SHP77 (cell line): ENCODE measurements at places on chromosomes 13 and 19.

DNA sequence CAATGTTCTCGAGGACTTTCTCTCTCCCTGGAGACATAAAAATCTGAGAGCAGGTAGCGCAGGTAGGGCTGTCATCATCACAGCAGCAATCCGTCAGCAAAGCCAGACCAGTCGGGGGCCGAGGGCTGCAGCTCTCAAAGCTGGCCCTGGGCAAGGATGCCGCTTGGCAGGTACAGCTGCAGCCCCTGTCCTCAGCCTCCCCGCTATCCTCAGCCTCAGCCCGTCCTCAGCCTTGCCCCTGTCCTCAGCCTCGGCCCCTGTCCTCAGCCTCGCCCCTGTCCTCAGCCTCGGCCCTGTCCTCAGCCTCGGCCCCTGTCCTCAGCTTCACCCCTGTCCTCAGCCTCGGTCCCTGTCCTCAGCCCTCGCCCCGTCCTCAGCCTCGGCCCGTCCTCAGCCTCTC, 10.9 kb downstream of the C13orf46 start:
- DNase-seq, result no peak

- DNase-seq, result no peak
Measured at GRCh38 chr13:34862716-34863115, 79.4 kb upstream of the NBEA start.

DNA sequence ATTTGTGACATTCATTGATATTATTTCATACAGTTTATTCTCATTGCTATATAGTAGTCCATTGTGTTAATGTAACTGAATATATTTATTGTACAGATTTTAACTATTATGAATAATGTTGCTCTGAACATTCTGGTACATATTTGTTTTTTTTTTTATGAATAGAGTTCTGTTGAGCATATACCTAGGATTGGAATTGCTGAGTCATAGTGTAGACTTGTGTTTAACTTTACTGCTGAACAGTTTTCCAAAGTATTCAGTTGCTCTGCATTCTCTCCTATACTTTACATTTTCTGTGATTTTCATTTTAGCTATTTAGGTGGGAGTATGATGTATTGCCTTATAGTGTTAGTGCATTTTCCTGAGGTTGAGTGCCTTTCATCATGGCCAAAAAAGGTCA, 97.5 kb downstream of the MAB21L1 start:
- DNase-seq, result no peak

- no peak for DNase-seq
Measured at GRCh38 chr19:35144600-35145436, 1.8 kb downstream of the FXYD7 start.

- DNase-seq, result no peak
Measured at GRCh38 chr13:73822668-73823592, 311.3 kb downstream of the KLF12 start.

DNA sequence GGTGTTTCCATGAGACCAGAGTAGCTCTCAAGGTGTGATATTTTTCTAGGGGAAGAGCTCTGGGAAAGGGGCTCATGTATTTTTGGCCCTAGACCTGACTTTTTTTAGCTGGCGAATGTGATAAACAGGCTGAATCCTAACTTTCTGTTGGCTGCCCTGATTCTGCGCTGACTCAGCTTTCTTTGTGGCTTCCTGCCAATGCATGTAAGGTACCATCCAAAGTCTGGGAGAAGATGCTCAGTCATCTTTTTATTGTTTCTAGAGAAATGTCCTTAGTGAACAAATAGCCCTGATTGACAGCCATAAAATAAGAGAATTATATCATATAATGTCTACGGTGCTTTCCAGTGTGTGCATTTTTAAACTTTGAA, 113.6 kb upstream of the MBNL2 start:
- DNase-seq, result no peak

DNA sequence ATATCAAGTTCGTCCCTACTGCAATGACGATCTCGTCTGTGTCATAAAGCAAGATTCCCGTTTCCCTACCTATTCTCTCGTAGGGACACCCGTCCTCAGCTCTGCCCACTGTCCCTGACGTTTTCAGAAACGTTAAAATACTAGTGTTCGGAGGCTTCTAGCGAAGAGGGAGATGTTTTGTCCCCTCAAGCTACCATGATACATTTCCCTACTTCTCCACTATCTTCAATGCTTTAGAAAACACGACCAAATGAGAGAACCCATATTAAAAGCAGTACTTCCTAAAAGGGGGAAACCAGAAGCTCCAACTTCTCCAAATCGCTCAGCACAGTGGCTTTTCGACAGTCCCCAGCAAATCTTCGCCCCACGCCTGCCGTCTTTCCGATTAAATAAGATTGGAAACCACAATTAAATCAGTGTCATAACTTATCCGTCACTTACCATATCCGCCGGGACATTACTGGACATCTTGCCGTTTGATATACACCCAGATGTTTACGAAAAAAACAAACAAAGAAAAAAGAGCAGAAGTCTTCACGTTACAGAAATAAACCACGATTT, 1.3 kb downstream of the UBL3 start:
- DNase-seq, result peak; percentile 10

- DNase-seq, result no peak
Measured at GRCh38 chr19:2462635-2463421, 6.1 kb upstream of the LMNB2 start.

DNA sequence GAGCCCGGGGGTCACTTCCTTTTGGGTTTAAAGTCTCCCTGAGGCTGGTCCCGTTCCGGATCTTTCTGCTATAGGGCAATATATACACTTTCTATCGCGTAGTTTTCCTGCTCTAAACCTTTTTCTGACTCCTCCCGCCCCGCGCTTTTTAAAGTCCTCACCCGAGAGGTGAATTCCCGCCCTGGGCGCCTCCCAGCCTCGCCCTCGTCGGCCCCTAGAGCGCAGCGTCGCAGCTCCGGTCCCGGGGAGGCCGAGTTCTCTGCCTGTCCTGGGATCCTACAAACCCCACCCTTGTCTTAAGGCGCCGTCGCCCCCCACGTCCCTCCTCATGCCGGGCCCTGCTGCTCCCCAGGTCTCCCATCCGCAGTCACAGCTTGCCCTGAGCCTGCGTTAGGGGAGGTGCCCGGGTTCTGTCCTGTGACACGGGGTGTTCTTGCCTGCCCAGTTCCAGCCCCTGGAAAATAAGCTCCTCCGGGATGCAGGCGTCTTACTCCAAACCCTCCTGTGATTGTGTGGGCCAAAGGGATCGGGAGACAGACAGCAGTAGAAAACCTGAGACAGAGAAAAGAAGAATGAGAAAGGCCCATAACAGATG, 491 bp downstream of the ZNF525 start:
- no peak for DNase-seq

DNA sequence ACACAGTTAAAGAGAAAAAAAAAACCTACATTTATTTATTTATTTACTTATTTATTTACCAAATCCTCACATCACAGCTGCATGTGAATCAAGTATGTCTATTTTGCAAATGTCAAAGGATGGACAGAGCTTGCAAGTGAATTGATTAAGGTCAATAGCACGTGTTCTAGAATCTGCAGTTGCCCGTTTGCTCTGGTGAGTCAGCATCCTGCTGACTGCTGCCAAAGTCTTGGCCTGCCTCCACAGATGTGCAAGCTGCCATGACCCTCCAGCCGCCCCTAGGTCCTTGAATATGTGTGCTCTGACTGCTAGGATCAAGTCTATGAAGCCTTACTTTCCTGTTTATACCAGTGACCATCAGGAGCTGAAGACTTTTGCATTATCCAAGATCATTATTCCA, 320.6 kb downstream of the GPC5 start:
- DNase-seq, result peak; percentile 66

DNA sequence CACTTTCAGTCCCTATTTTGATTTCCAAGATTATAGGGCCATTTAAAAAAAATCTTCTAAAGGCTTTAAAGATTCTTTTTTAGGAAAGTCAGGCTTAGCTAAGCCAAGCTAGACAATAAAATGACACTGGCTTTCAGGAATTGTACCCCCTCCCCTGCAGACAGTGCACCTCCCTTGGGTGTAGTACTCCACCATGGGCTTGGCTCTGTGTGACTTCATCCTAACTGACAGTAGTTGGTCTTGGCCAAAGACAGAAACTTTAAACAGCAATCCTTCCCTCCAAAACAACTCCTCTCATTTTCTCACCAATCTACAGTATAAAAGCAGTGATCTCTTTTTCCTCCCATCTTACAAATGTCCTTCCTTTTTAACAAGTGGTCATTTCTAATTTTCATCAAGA, 283.0 kb downstream of the DNAJC15 start:
- DNase-seq, result no peak

- DNase-seq, result no peak
Measured at GRCh38 chr13:106588367-106588766, 20.4 kb upstream of the ARGLU1 start.

- DNase-seq, result no peak
Measured at GRCh38 chr19:16061943-16062342, 14.4 kb upstream of the TPM4 start.

DNA sequence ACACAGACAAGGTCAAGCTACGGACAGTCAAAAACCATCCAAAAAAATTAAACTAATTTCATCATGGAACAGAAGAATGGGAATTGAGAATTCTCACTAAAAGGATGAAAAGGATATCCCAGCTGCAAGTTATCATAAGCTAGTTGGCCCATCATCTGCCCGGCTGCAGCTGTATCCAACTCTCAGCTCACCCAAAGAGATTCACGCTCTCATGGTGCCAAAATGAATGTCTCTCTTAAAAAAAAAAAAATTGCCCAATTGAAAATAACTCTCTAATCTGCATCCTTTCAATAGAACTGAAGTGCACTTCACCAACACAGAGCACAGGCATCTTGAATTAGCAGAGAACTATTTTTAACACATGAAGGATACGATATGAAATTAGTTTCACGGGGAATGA, 20.0 kb downstream of the ENOX1 start:
- no peak for DNase-seq

DNA sequence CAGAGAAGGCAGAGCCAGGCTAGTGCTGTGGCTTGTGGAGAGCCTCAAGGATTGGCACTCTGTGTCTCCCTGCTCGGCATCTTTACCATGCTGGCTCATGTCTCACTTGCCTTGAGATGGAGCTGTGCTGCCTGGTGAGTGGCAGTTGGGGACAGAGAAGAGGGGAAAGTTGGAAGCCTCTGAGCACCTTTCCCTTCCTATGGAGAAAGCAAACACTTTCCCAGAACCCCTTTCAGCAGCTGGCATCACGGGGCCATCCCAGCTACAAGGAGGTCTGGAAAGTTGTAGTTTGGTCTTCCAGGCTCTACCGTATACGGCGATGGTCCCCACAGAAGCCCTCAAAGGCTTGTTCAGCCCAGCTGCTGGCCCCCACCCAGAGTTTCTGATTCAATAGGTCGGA, 58.7 kb downstream of the DPF1 start:
- no peak for DNase-seq

GRCh38 chr13:81540777-81541176, 1199.9 kb upstream of the SPRY2 start:
- no peak for DNase-seq

DNA sequence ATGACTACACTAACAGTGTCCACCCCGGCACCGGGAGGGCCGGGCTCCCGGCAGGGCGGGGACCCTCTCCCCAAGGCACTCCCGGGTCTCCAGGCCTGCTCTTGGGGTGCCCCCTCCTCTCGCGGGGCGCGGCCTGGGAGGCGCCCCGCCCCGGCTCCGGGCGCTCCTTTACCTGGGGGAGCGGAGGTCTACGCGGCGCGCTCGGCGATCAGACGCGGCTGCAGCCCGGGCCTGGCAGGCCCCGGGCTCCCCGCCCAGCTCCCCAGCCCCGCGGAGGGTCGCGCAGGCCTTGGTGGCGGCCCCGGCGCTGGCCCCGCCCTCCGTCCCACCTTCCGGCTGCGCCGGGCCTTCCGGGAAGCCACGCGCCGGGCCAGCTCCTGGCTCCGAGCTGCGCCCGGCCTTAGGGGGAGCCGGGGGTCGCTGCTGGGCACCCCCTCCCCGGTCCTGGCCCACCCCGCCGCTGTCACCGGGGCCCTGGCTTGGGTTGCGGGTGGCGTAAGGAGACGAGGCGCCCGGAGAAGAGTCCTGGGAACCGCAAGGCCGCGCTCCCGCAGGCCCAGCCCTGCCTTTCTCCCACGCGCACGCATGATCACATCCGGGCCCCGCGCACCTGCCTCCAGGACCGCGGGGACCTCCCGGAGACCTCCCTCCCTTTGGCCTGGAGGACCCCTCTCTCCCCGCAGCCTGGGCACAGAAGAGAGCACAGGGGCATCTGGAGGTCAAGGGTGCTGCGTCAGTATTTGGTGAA, at the start of gene C19orf12:
TSS of gene C19orf12 (minus strand) at position 309 of the 748 bp plus-strand sequence. CDS start 6,848 bp downstream, outside the sequence.
- DNase-seq, result peak; percentile 22

GRCh38 chr19:56725829-56726424, 54.4 kb upstream of the ZNF835 start:
- no peak for DNase-seq

GRCh38 chr13:25965596-25965995, 86.2 kb downstream of the SHISA2 start:
- DNase-seq, result no peak

DNA sequence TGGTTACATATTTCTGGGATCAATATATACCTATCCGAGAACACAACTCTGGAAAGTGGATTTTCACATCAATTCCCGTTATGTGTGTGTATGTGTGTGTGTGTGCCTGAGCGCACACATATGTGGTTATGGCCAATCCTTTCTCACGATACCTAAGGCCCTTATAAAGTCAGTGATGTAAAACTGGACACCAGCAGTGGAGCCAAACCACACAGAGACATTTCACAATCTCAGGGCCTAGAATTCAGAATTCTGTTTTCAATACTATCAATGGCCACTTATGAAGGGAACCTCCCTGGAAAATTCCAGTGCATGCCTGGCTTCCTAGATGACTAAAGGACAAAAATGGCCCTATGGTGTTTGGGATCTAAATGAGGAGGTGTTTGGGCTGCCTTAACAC, 187.3 kb upstream of the UBL3 start:
- no peak for DNase-seq

DNA sequence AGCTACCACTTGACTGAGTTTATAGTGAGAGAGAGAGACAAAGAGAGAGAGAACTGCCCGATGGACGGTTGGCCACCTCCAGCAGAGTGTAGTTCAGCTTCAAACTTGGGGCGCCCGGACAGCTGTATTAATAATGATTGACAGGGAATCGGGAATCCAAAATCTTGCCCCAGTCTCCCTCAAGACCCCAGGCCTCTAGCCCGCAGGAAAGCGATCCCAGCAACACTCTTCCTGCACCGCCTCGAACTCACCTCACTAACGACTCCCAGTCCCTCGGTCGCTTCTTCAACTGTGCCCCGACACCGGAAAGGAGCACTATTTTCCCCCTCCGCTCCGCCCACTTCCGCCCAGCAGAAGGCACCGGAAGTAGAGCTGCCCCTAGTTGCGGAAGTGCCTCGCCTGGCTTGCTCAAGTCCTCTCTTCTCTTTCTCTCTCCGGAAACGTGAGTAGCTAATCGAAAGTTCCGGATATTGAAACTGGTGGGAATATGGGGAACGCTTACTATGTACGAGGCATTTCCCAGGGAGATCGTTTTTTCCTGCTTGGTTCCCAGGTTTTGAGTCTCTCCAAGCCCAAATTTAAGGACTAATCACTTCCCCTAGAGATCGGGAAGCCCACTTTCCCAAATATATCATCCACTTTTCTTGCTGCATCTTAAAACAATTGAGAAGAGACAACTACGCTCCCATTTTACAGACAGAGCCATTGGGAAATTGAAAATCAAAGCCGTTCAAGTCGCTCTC, at the start of gene NOSIP:
TSS of gene NOSIP (minus strand) at position 293 of the 743 bp plus-strand sequence. CDS start 19,865 bp downstream, outside the sequence.
- peak; percentile 91 for DNase-seq
